Fibroblast of skin of left quadriceps (primary cell): ENCODE measurements at places on chromosomes 11 and 22.

GRCh38 chr22:25509374-25509791, 55.1 kb upstream of the GRK3 start:
- DNase-seq = no peak

- no peak for DNase-seq
Measured at GRCh38 chr11:115715251-115715770, 211.1 kb upstream of the CADM1 start.

- no peak for DNase-seq
Measured at GRCh38 chr11:133984828-133985227, 28.1 kb upstream of the IGSF9B start.

DNA sequence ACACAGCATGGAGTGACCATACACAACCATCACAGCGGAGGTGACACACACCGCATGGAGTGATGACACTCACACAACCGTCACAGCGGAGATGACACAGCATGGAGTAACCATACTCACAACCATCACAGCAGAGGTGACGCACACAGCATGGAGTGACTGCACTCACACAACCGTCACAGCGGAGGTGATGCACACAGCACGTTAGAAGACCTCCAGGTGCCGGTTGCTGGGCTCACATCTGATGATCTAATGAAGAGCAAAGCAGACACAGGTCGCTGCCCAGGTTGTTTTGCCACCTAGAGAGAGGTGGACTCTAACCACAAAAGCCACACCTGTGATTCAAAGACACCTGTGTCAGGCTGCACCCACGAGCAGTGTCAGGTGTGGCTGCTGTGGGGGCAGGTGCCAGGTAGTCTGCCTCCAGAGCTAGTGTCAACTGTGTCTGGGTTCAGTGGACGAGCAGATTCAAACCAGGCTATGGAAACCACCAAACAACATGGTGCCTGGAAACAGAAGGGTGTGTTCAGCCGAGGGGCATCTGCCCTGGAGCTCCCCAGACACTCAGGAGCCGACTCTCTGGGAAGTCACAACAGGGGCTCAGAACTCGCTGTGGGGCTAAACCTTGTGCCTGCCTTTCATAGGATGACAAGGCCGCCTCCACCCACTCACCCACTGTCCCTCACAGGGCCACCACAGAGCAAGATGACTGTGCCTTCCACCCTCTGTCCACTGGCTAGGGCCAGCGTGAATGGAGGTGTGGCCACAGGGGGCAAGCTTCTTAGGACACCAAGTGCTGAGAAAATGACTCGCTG, 608.2 kb downstream of the TBC1D22A start:
- DNase-seq = no peak

DNA sequence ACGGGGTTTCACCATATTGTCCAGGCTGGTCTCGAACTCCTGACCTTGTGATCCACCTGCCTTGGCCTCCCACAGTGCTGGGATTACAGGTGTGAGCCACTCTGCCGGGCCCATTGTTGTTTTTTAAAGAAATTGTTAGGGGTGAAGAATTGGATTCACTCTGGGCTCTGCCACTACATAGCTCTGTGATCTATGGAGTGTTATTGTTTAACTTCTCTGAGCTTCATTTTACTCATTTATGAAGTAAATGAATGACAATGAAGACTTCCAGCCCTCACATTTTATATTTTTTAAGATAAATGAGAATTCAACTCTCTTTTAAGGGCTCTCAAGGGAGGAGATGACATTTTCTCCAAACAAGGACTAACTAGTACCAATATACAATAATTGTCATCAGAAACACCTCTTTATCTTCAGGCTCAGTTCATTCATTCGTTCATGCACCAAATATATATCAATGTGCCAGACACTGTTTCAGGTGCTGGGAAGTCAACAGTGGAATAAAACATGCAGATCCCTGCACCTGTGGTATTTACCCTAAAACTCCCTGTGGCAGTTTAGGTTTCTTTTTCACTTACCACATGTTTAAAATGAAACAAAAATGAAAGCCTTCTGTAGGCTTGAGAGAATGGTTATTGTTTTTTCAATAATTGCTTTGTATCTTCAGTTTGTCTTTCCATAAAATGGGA, 23.5 kb upstream of the GRAMD1B start:
- no peak for DNase-seq

- DNase-seq = no peak
Measured at GRCh38 chr11:14270690-14271542, 88.1 kb downstream of the RRAS2 start.

DNA sequence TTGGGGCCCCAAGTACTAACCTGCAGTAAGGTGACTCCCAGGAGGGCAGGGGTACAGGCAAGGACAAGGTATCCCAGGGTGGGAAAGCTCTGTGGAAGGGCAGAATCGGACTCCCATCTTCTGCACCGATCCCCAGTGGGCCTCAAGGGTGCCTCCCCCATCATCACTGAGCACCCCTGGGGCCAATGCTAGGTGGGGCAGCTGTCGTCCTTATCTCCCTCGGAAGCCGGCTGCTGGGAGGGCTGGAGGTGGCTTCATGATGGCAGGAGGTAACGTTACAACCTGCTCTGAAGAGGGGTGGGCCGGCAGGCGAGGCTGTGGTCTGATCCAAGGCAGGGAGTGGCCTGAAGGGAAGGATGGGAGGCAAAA, 87.6 kb upstream of the LINC01488 start:
- DNase-seq = no peak

GRCh38 chr22:48849219-48849912, 978.3 kb downstream of the BRD1 start:
- DNase-seq = no peak

GRCh38 chr11:103844327-103845215, 191.9 kb upstream of the DDI1 start:
- no peak for DNase-seq

GRCh38 chr22:30425616-30426387, at the start of gene MTFP1:
MTFP1 (plus strand) TSS chr22:30425768; CDS start chr22:30425880, 112 bp downstream.
- DNase-seq = peak; percentile 35

DNA sequence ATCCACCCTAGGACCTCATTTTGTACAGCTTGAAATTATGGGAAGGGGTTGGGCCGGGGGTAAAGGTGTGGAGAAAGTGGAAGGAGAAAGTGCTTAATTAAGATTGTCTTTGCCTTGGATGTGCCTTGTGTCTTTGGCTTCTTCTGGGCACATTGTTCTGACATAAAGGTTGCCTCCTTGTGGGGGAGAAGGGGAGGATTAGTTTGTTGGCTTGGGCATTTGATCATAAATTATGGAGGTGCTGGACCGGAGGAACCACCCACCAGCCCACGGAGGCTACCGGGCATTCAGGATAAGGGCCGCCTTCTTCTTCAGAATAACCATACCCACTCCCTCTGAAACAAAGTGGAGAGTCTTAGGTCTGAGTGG, 1.3 kb downstream of the PAFAH1B2 start:
- DNase-seq = no peak

DNA sequence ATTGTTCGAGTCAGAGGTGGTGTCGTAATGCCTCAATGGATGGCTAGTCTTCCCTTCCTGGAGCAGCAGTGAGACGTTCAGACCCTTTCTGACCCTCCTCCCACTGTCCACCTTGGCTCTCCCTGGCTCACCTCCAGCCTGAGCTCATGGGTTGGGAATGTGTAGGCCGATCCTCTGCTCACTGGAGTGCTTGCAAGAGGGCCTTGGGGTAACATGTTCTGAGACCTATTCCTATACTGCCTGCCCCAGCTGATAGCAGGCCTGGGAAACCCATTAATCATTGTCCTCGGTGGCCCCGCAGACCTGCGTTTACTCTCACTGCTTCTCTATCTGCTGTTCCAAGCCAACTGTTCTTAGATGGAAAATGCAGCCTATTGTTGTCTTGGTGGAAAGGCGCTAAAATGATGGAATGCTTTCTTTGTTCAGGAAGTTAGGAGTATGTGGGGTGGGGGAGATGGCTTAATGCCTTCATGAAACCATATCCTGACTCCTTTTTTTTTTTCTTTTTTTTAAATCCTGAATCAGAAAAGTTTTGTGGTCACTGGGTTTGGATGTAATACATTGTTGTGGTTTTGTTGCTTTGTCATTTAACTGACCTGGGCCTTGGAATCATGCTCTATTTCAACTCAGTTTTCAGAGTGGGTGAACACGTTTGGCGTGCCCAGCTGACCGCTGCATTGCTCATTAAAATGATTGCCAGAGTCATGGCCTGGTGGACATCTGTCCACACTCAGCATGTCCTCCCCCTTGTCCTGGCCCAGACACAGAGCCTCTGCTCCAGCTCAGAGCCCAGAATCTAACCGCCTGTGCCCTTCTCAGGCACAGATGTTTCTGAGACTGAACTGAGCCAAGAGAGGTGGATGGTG, 72.5 kb downstream of the MICAL2 start:
- peak; percentile 91 for DNase-seq

DNA sequence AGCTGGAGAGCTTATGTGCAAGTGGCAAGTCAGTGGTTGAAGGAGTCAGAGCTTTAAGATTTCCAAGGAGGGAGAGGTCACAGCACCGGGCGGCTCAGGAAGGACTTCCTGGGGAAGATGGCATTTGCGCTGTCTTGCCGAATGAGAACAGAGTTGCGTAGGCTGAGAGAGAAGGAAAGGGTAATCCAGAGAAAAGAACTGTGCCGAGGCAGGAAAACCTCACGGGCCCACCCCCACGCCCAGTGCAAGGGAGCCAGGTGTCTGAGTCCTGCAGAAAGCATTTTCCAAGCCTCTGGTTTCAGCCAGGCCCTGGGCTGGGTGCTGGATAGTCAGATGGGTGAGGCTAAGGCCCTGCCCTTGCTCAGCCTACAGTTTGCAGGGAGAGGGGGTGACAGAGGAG, 3.2 kb upstream of the AP1B1 start:
- DNase-seq = no peak

- DNase-seq = no peak
Measured at GRCh38 chr11:66628061-66628603, 10.4 kb upstream of the RBM4 start.

GRCh38 chr11:27107548-27107947, 66.9 kb downstream of the BBOX1 start:
- DNase-seq = no peak

DNA sequence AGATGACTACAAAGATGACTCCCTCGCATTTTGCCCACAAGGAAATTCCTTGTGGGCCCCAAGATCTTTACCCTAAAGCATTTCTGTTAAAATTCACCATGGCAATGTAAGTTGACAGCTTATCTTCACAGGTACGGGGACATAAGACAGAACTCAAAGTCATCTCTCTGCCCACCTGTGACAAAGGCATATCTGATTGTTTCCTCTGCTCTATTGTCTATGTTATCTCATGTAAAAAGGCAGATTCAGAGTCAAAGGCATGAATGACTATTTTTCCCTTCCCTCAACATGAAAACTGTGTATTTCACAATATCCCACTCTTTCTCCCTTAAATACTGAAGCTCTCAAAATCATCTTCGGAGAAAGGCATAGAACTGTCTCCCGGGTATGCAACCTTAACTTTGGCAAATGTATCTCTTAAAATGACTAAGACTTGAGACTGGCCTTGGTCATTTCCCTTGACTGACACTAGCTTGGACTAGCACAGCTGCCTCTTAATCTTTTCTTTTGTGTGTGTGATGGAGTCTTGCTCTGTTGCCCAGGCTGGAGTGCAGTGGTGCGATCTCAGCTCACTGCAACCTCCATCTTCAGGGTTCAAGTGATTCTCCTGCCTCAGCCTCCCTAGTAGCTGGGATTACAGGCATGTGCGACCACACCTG, 103.2 kb downstream of the MICAL3 start:
- no peak for DNase-seq

- peak; percentile 66 for DNase-seq
Measured at GRCh38 chr11:58573451-58574104, 2.1 kb downstream of the LPXN start.

DNA sequence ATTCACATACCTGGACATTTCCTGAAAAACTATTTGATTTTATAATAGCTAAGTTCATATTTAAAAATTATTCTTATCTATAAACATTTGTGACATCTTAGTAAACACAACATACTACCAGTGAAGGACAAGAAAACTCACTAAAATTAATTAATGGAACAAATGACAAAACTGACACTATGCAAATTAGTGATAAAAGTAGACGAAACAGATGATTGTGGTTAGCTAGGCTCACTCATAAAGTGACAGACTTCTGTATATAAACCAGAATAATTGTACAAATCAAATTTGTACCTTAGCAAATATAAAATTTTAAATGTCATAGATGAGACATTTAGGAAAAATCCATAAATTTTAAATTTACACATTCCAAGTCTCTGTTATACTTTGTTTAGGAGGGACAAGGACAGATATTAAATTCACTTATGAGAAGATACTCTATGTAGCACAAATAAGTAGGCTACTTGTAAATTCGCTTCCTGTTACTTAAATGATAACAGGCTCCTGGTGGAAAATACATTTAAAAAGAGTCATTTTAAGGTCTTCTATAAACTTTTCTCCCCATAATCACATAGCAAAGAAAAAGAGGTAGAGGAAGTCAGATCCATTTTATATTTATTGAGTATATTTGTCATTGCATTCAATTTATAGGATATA, 81.2 kb downstream of the KIF18A start:
- DNase-seq = no peak

GRCh38 chr11:45303316-45303715, 17.2 kb upstream of the SYT13 start:
- no peak for DNase-seq

- DNase-seq = no peak
Measured at GRCh38 chr11:59283311-59283710, 70.6 kb upstream of the MPEG1 start.

- no peak for DNase-seq
Measured at GRCh38 chr22:45696227-45696626, 24.6 kb downstream of the ATXN10 start.

- no peak for DNase-seq
Measured at GRCh38 chr22:22558071-22558971, 744 bp downstream of the PRAME start.

GRCh38 chr11:84292006-84292405, 1005.8 kb upstream of the CCDC90B start:
- DNase-seq = peak; percentile 16

- no peak for DNase-seq
Measured at GRCh38 chr11:112760396-112761059, 200.7 kb upstream of the NCAM1 start.

GRCh38 chr22:50270666-50271394, 650 bp upstream of the MAPK11 start:
- no peak for DNase-seq

DNA sequence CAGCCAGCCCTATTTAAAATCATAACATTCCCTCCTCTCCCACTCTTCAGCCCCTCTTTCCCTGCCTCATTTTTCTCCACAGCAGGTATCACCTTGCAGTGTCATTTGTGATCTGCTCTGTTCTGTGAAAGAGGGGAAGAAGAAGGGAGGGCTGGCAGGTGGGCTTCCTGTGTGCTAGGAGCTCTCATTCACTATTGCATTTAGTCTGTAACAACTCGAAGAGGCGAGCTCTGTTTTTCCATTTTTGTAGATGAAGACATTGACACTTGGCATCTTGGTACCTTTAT, 52.1 kb upstream of the CRYBB3 start:
- no peak for DNase-seq
